Fibroblast of the conjunctiva (primary cell): ENCODE measurements at places on chromosomes 4 and X.
A peak's percentile ranks its signal among the peaks of the same experiment; 100 is the strongest.

DNA sequence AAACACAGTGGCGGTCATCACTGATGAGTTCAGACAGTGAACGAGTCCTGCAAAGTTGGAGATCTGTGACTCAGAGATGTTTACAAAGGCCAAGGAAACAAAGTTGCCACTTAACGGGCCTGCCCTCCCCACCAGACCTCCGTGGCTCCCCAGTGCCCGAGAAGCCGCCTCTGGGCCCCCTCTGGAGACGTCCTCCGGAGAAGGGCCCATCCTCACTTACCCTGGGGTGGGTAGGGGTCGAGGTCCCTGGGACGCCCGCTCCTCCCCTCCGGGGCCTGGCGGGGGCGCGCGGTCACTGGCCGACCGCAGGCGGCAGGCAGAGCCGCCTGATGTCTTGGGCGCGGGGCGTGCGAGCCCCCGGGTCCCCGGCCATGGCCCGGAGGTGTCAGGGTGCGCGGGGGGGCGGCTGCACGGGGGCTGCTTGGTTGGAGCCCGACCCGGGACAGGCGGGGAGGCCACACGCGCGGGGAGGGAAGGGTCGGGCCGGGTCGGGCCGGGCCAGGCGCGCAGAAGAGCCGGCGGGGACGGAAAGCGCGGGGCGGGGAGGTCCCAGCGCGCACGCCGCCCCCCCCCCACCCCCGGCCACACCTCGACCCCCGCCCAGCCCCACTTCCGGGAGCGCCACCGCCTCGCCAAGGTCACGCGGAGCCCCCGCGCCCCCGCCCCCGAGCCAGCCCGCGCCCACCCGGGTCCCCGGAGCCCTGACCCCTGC lies 529 bp downstream of the DHRSX start:
- DNase-seq: no peak

GRCh38 chr4:101708293-101709039 lies 82.1 kb upstream of the BANK1 start:
- DNase-seq: no peak

GRCh38 chr4:34419871-34420270 lies 1824.4 kb downstream of the ARAP2 start:
- no peak for DNase-seq

- no peak for DNase-seq
Measured at GRCh38 chr4:121108557-121108956, 36.2 kb upstream of the NDNF start.

- DNase-seq: no peak
Measured at GRCh38 chr4:75820197-75820596, 82.1 kb downstream of the PPEF2 start.

DNA sequence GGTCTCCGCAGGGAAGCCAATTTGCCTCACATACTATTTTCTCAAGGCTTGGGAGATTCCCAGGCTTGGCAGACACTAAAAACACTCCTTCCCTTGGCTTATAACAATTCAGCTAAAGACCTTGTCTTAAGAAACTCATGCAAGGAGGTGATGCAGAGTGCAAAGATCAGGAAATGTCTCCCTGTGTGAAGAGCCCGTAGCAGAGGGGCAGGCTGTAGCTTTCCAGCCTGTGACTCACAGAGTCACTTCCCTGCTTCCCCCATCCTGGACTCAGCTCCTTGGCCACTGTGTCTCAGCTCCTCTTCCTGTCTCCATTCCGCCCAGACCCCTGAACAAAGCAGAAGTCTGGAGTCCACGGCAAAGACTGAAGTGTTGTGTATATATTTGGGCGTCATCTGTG lies 56.1 kb downstream of the KDR start:
- DNase-seq: no peak

DNA sequence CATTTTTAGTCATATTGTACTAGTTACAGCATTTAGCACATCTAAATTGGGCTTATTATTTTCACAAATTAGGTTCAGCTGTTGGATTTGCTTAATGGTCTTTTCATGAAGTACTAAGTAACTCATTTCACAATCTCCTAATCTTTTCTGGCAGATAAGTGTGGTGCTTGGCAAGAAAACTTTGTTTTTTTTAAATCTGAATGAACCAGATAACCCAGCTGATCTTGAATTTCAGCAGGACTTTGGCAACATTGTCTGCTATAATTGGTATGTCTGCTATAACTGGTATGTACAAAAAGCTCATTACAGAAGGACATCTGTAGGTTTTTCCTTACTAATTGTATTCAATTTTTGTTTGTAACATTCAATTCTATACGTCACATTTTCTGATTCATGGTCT lies 22.7 kb downstream of the WDR19 start:
- peak; percentile 3 for DNase-seq

GRCh38 chrX:130758072-130758471 lies 144.9 kb downstream of the ENOX2 start:
- DNase-seq: no peak

DNA sequence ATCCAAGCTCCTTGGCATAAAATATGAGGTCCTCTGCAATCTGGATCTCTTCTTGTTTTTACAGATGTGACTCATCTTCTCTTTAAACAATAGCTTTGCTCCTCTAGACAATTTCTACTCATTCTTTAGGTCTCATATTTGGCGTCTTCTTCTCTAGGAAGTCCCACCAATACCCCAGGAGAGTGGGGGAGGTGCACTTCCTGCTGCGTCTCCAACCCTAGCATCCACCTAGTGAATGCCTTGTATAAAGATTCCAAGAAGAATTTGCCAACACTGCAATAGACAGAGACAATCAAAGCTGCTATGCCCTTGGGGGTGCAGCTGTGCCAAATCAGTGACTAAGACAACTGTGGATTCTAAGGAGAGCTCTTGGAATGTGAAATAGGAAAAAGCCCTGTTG lies 45.7 kb upstream of the SLC10A7 start:
- DNase-seq: no peak

- no peak for DNase-seq
Measured at GRCh38 chr4:71570492-71570891, 213.4 kb downstream of the GC start.

GRCh38 chr4:162408309-162408708 lies 244.5 kb upstream of the FSTL5 start:
- no peak for DNase-seq

- DNase-seq: no peak
Measured at GRCh38 chr4:168647646-168648375, 151.0 kb downstream of the PALLD start.

DNA sequence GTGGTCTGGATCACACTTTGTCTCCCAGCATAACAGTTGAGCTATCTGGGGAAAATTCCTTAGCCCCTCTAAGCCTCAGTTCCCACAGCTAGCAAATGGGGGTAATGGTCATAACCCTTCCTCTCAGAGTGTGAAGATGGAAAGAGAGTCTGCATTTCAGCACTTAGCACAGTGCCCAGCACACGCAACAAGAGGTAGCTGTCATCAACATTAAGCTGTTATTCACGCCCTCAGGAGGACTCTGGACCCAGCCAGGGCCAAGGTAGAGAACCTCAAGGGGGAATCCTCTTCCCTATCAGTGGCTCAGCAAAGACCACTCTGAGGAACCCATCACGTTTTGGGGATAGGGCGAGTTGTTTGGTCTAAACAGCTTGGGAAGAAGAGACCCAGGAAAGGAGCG lies 258.6 kb downstream of the FBXW7 start:
- DNase-seq: no peak

- DNase-seq: no peak
Measured at GRCh38 chrX:113726009-113726408, 857.9 kb upstream of the HTR2C start.

- DNase-seq: no peak
Measured at GRCh38 chr4:104649631-104650030, 154.9 kb upstream of the CXXC4 start.

GRCh38 chrX:134658002-134658759 lies at the start of gene PLAC1:
TSS of gene PLAC1 (minus strand) at chrX:134658471. CDS start at chrX:134566682, 91,789 bp downstream.
- no peak for DNase-seq

GRCh38 chrX:105463473-105463872 lies 243.0 kb upstream of the TEX13A start:
- DNase-seq: no peak

- DNase-seq: no peak
Measured at GRCh38 chr4:37132351-37132974, 112.1 kb upstream of the NWD2 start.

GRCh38 chr4:2182994-2183393 lies 58.9 kb downstream of the HAUS3 start:
- DNase-seq: no peak

DNA sequence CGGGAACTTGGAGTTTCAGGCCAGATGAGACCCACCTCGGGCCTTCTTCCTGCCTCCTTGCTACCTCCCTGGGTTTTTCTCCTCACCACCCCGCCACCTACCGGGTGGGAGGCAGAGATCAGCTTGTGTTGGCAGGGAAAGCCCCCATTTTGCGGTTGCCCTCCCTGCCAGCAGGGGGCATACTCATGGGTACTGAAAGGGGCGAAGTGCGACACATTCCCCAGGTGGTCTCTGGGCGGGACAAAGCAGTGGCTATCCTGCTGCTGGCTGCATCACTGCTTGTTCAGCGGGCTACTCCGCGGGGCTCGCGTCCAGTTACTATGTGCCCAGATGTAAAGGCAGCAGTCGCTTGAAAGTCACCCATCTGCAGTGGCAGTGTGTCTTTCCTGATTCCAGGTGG lies 330.3 kb downstream of the PDHA2 start:
- no peak for DNase-seq

- DNase-seq: no peak
Measured at GRCh38 chr4:6452897-6453687, 19.3 kb downstream of the PPP2R2C start.

DNA sequence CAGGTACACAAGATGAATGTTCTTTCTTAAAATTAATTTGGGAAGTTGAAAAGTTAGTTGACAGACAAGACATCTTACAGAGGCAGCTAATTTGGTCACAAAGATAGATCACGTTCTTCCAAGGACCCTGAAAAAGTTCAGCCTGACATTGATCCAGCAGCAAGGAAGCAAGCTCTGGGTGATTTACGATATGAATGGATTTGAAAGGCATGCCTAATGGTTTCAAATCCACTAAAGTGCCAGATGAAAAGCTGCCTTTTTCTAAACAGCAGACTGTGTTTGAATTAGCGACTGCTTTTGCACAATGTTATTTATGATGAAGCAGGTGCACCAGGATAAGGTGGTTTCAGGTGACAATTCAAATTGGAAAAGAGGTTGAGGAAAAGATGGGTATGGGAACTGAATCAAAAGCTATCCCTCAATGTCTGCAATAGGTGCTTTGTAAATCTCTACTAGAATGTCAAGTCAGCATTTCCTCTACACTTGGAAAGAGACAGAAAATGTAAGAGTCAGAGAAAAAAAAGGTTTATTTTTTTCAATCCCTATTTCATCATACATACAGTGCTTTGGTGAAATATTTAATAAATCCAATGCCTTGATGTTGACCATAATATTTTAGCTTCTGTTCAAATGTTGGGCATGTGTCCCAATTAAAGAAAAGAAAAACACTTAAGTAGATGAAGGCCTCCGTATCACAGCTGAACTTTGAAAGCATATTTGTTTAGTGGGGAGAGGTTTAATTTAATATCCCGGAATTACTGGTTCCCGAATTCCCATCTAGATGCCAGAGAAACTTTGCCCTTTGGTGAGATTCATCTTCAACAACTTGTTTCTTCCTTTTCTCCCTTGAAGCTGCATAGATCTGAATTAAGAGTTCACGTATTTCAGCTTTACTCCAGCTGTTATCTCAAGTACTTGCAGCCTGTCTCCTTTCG lies 6.0 kb downstream of the RASGEF1B start:
- no peak for DNase-seq

GRCh38 chr4:26866781-26867180 lies 6.1 kb downstream of the STIM2 start:
- no peak for DNase-seq

GRCh38 chr4:55132775-55133174 lies 7.4 kb upstream of the KDR start:
- DNase-seq: no peak

DNA sequence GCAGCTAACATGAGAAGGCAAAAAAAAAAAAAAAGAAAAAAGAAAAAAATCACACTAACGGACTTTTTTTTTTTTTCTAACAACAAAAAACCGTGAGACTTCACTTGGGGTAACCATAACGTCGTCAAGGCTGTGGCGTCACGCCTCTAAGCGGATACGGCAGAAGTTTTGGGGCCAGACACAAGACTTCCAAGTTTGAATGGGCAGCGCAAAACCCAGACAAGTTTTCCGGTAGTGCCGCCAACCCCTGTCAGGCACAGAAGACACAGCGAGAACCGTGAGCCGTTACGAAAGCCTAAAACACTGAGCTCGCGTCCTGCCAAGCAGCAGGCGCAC lies 556 bp upstream of the SMARCA5 start:
- no peak for DNase-seq

- DNase-seq: no peak
Measured at GRCh38 chr4:118814891-118815290, 21.0 kb downstream of the SEC24D start.

GRCh38 chrX:154026136-154027021 lies 6.7 kb upstream of the IRAK1 start:
- no peak for DNase-seq

DNA sequence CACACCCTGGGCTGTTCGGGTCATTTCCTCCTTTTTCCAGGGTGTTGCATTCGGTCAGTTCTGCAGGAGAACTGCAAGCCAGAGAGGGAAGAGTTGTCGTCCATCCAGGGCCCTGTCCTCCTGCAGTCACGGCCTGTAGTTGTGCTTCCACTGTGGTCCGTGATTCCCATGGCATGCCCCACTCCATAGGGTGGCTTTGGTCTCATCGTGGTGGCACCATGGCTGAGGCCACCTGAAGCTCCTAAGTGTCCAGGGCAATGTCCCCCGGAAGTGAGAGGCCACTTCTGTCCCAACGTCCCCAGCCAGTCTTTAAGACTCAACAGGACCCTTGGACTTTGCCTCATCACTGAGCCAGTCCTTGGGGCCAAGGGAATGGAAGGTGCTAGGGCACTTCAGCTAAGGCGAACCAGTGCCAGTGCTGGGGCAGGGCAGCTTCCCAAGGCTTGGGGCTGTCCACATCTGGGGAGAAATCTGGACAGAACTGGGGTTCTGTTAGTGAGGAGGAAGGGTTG lies 83.7 kb downstream of the HTRA3 start:
- DNase-seq: no peak

GRCh38 chr4:26819478-26820095 lies 41.1 kb upstream of the STIM2 start:
- no peak for DNase-seq

DNA sequence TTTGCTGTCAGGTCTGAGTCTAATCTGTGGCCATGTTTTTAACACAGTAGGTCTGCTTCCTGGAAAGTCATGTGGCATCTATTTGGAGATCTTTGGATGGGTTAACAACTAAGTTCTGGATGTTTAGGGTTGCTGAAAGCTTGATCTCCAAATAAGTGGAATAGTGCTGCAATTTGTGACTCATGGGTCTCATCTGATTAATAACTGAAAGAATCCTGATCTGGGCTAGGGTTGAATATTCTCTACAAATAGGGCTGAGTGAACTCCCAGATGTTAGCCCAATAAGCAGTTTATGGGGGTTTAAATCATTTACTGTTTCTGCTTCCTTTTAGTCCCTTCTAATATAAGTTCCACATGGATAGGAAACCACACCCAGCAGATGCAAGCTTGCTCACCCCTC lies 23.1 kb downstream of the CT47C1 start:
- DNase-seq: no peak

DNA sequence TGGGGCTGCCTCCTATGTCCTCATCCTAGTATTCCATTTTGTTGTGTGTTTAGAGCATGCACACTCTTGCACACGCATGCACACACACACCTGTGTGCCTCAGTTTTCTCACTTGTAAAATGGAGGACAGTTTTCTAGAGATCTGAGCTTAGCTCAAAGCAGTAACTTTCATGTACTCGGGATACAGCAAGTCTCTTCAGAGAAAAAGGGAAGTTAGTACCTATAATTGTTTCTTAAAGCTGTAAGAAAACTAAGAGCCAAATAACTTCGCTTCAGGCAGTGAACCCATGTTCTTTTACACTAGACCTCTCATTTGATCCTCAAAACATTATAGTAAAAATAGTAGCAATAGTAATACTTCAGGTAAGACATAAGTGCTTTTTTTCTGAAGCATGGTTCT lies 49.6 kb downstream of the KIT start:
- no peak for DNase-seq
